ENCODE measurements at places on chromosomes 12 and 14.

GRCh38 chr12:131917139-131917710 lies 11.9 kb upstream of the PUS1 start:
- no peak for DNase-seq

DNA sequence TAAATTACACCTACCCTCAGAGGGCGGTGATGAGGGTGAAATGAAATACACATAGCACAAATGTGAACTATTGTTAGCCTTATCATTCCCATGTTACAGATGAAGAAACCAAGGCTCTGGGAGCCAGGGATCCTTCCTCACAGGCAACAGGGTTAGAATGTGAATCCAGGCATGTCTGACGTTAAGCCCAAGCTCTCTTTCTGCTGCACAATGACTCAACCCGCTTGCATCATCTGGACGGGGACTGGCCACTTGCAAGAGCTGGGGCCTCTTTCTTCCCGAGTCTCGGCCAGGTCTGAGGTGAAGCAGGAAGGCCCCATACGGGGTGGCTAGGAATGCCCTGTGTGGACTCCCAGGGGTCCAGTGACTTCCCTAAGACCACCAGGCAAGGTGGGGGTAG lies 105.2 kb downstream of the RBM19 start:
- DNase-seq = no peak

- DNase-seq = no peak
These were observed 57.3 kb downstream of the ACACB start for GRCh38 chr12:109173443-109174240.

DNA sequence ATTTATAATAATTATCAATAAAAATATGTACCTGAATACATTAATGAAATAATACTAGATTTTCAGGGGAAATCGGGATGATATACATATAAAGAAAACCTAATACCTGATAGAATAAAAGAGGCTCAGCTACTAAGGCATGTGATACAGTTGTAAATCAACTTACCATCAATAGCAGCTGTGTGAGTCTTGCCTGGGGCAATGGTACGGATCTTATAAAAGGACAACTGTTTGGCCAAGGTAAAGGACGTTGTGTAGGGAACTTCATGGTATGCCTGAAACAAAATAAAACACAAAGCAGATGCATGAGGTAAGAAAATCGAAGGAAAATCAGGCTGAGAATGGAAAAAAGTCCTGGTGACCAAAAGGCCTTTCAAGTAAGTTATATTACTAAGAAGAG lies 25.4 kb downstream of the NEK9 start:
- no peak for DNase-seq

GRCh38 chr12:102059343-102059742 lies 2.4 kb downstream of the WASHC3 start:
- peak; percentile 67 for DNase-seq

- no peak for DNase-seq
These were observed 28.5 kb downstream of the PRPF40B start for GRCh38 chr12:49651855-49652254.

Measured in CD4-positive, alpha-beta T cell treated with Interleukin-4 for 1 hour (primary cell).